ENCODE measurements at places on chromosomes 1 and 21.

GRCh38 chr1:54768093-54768492 is 3.8 kb upstream of the PARS2 start:
- peak; percentile 19 for DNase-seq

- DNase-seq: peak; percentile 2
Measured at GRCh38 chr1:77446841-77447555, 165.2 kb downstream of the AK5 start.

- DNase-seq: no peak
Measured at GRCh38 chr1:180166436-180166800, 11.7 kb downstream of the QSOX1 start.

- DNase-seq: no peak
Measured at GRCh38 chr1:3148171-3148570, 79.2 kb downstream of the PRDM16 start.

DNA sequence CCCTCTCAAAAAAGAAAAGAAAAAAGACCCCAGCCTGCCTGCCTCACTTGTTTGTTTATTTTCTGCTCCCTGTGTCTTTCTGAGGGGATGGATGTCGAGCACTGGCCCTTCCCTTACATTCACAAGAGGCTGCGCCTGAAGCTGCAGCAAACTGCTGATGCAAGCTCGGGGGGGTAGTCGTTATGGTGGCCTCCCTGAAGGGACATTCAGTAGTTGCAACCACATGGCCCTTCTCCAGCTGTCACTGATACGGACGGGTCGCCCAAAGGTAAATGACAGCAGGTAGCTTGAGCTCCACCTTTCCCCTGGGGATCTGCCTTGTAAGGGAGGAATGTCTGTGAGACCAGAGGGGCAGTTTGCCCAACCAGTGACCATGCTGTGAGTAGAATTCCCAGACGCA is 17.7 kb downstream of the PLEKHM2 start:
- no peak for DNase-seq

DNA sequence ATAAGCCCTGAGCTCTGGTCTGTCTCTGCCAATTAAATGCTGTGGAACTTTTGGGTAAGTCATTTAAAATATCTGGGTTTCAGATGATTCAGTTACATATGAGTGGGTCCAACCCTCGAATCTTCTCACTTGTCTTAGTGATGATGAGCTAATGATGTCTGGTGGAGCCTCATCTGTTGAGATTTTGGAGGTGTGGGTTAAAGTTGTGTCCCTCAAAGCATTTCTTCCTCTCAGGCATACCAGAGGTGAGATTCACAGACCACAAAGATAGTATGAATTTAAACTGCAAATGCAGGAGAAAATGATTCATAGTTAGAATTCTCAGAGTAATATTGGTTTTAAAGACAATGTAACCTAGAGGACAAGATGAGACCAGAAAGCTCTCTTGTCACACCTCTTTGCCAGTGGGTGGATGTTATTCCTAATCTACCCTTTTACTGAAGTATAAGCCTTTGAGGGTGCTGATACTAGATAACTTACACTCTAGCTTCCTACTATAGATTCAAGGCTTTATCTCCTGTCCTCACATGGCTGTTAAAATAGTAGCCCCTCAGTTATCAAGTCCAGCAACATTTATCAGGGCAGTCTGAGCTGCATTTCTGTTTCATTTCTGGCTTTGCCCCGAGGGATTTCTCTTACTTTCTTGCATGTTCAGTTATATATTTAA is 90.7 kb downstream of the MT1HL1 start:
- peak; percentile 55 for DNase-seq

GRCh38 chr1:14634486-14634885 is 36.0 kb downstream of the KAZN start:
- no peak for DNase-seq

- DNase-seq: no peak
Measured at GRCh38 chr1:149903836-149904491, 4.6 kb downstream of the BOLA1 start.

DNA sequence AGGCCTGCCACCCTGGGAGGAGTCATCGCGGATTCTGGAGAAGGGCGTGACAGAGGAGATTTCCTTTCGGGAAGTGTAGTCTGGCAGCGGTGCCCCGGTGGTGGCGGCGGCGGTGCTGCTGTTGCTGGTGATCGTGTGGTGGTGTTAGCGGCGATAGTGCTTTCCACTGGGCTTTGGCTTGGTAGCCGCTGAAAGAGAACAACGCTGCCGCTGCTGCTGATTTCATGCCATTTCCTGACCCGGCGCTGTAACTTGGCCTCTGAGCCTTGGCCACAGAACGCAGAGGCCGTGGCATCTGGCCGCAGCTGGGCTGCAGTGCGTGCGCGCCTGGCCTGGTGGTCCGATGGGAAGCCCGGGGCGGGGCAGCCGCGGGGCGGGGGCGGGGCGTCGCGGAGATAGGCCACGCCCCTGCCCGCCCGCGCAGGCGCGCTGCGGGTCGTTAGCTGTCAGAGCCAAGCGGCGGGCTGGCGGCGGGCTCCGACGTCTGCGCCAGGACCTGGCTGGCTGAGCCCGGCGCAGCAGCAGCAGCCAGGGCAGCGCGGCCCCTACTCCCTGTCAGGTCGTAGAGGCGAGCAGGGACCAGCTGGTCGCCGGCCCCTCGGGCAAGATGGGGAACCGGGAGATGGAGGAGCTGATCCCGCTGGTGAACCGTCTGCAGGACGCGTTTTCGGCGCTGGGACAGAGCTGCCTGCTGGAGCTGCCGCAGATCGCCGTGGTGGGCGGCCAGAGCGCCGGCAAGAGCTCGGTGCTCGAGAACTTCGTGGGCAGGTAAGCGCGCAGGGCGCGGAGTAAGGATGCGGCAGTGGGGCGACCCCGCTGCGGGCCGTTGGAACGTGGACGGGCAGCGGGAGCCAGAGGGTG is at the start of gene DNM3:
Gene DNM3 (plus strand): TSS at position 449 of the 861 bp plus-strand sequence. CDS start 159 bp downstream, at position 608.
- peak; percentile 54 for DNase-seq

DNA sequence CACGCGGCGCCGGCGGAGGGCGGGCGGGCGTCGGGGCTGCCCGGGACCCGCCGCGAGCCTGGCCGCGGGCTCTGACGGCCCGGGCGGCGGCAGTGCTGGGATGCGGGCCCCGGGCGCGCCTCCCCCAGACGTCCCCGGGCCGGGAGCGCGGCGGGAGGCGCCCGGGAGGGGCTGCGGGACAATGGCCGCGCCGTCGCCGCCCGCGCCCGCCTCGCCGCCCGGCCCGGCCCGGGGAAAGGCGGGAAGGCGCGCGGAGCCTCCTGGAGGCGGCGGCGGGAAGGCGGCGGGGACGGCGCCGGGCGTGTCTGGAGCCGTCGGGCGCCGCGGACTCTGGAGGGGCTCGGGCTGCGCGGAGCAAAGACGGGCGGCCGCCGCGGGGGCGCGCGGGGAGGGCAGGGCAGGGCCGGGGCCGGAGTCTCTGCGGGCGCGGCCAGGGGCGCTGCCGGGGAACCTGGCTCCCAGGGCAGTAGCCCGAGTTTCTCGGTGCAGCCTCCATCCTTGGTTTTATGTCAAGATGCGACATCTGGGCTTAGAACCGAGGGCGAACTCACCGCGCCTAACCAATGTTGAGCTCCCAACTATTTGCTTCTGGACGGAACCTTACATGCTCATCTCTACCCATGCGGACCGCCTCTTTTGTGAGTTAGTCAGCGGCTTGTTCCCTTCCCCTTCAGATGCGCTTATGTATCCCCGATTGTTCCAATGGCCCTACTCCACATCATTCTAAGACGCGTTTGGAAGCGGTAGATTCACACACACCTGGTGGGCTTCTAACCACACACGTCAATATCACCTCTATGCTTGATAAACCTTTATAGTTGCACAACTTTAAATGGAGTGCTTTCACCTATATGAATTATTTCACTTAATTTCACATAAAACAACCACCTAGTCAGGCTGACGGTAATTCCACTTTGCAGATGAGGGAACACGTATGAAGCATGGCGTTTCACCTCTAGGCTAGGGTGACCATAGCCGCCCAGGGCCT is 651 bp downstream of the ZBTB8A start:
- peak; percentile 42 for DNase-seq

- no peak for DNase-seq
Measured at GRCh38 chr1:228180271-228180958, 14.8 kb downstream of the IBA57 start.

DNA sequence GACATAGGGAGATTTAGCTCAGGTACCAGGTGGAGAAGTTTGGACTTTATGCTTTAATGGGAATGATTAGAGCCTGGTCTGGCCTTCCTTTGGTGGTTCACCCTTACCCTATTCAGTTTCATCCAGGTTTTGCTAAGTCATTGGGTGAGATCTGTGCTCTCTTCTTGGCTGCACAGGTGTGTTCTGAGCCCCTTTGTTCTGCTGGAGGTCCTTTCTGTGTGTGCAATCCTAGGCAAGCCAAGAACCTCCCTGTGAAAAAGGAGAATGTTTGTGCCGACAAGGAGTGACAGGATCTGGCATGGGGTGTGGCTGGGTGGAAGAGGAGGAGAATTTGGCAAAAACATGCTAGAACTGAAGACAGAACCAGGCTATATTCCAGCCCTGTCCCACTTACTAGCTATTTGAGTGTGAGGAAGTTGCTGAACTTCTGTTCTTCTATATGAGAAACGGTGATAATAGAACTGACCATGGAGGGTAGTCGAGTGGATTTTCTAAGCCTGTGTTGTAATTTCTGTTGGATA is 4.6 kb downstream of the GSTM5 start:
- no peak for DNase-seq

DNA sequence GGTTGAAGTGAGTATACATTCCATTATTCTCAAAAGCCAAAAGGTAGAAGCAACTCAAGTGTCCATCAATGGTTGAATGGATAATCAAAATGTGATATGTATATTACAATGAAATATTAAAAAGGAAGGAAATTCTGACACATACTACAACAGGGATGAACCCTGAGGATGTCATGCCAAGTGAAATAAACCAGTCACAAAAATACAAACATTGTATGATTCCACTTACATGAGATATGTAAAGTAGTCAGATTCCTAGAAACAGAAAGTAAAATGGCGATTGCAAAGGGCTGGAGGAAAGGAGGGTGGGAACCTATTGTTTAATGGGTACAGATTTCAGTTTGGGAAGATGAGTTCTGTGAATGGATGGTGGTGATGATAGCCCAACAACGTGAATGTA is 5.8 kb downstream of the SLC44A3 start:
- DNase-seq: no peak

DNA sequence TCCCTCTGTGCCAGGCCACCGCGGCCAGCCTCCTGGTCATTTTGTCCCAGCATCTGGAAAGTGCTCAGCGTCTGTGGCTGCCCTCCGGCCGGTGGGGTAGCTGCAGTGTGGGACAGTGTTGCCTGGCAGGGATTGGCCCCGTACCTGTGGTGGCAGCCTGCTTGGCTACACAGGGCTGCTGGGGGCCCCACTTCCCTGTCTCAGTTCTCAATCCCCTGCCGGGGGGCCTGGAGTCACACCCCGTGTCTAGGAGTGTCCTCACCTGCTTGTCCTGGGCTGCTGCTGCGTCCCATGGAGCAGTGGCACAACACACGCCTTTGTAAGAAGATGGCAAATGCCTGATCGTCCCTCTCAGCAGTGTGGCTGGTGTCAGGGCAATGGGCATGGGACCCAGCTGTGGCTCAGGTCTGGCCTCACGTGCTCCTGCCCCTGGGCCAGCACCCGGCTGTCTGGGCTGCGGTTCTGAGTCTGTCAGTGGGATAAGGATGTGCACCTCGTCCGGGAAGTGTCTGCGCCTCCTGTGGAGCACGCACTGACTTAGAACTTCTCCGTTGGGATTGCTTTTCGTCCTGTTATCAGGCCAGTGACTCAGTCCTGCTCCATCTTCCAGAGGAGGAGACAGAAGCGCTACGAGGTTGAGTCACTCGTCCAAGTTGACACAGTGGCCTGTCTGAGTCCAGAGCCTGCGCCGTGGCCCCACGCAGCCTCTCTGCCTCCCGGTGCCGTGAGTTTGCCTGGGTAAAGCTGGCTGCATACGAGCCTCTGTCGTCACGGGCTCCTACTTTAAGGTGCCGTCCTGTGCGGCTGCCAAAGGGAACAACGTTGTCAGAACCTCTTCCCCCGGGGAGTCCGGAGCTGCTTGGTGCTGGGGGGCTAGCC is 41.0 kb downstream of the CRYAA start:
- peak; percentile 17 for DNase-seq

- no peak for DNase-seq
Measured at GRCh38 chr1:162180813-162181212, 111.3 kb downstream of the NOS1AP start.

- no peak for DNase-seq
Measured at GRCh38 chr1:162138112-162138511, 68.6 kb downstream of the NOS1AP start.

DNA sequence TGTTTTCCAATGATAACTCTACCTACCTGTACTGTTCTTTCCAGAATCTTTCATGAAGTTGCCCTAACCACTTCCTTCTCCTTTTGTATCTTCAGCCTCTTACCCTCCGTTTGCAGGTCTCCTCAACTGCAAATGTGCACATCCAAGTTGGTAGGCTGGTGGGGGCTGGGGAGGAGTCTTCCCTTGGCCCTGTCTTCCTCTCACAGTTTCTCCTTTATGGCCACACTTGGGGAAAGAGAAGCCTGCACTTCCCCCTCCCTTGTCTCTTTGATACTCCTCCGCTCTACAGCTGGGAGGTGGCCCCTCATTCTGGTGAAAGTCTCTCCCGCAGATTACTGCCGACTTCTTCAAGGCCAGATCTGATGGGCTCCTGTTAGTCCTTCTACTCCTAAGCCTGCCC is 26.9 kb upstream of the GPR88 start:
- DNase-seq: no peak

GRCh38 chr1:226568077-226568831 is 19.7 kb downstream of the STUM start:
- DNase-seq: no peak

DNA sequence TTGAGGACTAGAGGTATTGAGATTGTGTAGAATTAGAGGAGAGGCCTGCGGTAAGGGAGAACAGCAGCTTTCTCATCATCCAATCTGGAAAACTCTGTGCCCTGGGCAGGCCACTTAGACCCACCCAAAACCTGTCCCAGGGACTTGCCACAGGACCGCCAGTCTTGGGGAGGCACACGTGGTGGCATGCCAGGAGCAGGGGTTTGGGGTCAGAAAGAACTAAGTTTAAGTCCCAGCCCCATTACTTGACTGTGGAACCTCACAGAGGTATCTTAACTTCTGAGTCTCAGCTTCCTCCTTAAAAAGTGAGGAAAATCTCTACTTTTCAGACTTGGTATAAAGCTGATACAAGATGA is 356.6 kb downstream of the HHAT start:
- no peak for DNase-seq

DNA sequence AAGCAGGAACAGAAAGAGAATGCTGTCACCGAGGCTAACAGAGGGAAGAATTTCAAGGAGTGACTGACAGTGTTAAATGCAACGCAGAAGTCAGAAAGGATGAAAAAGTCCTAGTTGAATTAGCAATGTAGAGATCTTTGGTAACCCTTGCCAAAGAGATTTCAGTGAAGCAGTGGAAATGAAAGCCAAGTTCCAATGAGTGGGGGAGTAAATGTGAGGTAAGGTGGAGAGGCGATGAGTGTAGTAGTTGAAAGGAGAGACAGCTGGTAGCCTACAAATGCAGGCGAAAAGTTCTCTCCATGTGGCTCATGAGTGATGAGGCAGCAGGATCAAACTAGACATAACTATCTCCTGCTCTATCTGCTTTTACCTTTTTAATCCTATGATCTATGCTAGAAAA is 74.6 kb upstream of the IPO9 start:
- no peak for DNase-seq

GRCh38 chr1:52125736-52126359 is 16.0 kb upstream of the ZFYVE9 start:
- DNase-seq: peak; percentile 16

- DNase-seq: no peak
Measured at GRCh38 chr1:240104672-240105071, 13.0 kb downstream of the FMN2 start.

- DNase-seq: no peak
Measured at GRCh38 chr1:25091658-25092057, 140.6 kb downstream of the SYF2 start.

Measured in bronchial epithelial cell (primary cell).